HCT116 (cell line): ENCODE measurements at places on chromosomes 16 and 17. TPM values are rescaled to one million over a fixed set of nuclear protein-coding genes. Genes with fewer than 3 reads are reported as not detected.

SEZ6L2 gene
- total RNA-seq, result 49.3 TPM

RAMP2 gene
- total RNA-seq, result not detected

CCR7 gene
- total RNA-seq, result 0.69 TPM

LLGL1 gene
- 44.3 TPM for total RNA-seq

PIK3R5 gene
- 2.5 TPM for total RNA-seq
